ENCODE measurements at places on chromosomes 6 and 20. TPM values are rescaled to one million over a fixed set of nuclear protein-coding genes. Genes with fewer than 3 reads are reported as not detected.

Gene SIRPB2
- total RNA-seq: 1.6 TPM

Gene RPL10A
- total RNA-seq: 3,222 TPM

Gene JPH2
- total RNA-seq: 85.1 TPM

Gene PIM1
- total RNA-seq: 20.4 TPM

Gene GJA1
- total RNA-seq: 67.3 TPM

Gene SRSF12
- total RNA-seq: 2.6 TPM

Gene TRIM10
- 2.1 TPM for total RNA-seq

Gene RNF182
- under 0.01 TPM for total RNA-seq

Gene RAET1L
- total RNA-seq: not detected

Gene ADA
- 3.7 TPM for total RNA-seq

Gene GPR63
- 3.1 TPM for total RNA-seq

Gene PLTP
- total RNA-seq: 38.1 TPM

Gene MAP7
- under 0.01 TPM for total RNA-seq

Gene TFAP2C
- total RNA-seq: not detected

Gene TBC1D20
- 14.1 TPM for total RNA-seq

Gene COL9A3
- 8.9 TPM for total RNA-seq

Gene LHFPL5
- total RNA-seq: not detected

Gene CPNE5
- 6.3 TPM for total RNA-seq

Gene COL20A1
- 2.6 TPM for total RNA-seq

Gene PLN
- 18.3 TPM for total RNA-seq

Gene BPIFB1
- total RNA-seq: not detected
